NCI-H774 (cell line): ENCODE measurements at places on chromosomes 7 and 10.

- no peak for DNase-seq
Observed at GRCh38 chr7:86667732-86668131, 24.0 kb downstream of the GRM3 start.

GRCh38 chr7:74480861-74481417, 27.2 kb downstream of the GTF2IRD1 start:
- DNase-seq = no peak

DNA sequence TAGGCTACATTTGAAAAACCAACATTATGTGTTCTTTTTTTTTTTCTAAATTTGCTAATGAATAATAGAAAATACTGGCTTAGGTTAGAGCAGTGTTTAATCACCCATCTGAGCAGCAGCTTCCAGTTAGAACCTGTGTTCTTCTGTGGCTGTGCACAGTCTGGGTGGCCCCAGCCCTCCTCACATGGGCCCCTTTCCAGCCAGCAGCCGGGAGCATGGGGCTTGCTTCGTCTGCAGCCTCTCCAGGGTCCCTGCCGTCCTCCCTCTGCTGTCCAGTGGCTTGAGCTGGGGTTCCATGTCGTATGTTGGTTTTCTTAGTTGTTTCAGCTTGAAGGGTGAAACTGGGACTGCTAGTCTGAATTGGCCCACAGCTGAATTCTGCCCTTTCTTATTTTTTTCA, 37.3 kb downstream of the BNIP3 start:
- DNase-seq = no peak

GRCh38 chr10:86259901-86260562, 106.6 kb downstream of the GRID1 start:
- no peak for DNase-seq

DNA sequence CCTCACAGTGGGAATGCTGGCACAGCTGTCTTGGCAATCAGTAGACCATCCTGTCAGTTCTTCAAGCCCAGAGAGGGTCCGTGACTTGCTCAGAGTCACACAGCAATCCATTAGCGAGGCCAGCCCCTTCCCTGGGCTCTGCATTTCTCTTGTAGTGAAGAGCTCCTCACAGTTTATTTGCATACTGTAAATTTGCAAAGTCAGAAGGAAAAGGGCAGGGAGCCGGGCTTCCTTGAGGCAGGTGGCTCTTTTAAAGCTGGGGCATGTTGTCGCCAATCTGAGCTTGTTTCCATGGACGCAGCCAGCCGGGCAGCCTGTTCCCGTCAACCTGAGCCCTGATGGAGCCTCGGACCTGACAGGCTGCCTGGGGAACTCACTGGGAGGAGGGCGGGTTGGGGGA, 123.4 kb downstream of the CUX1 start:
- no peak for DNase-seq

DNA sequence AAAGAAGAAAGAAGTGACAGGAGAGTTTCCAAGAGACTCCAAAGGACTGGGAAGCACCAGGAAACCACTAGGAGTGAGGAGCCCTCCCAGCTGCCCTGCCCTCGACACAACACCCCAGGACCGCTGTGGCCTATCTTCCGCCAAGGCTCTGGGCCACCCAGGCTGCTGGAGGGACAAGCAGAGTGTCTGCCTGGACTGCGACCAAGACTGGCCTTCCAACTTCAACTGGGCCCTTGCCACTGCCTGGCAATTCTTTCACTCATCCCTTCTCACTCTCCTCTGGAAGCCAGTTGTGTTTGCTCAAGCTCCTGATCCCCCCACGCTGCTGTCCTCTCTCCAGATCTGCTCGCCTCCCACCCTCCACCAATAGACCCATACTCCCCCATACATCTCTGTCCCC, 10.2 kb downstream of the KIAA1549 start:
- DNase-seq = no peak

GRCh38 chr10:86819567-86819966, 63.1 kb downstream of the BMPR1A start:
- DNase-seq = no peak

GRCh38 chr7:65438598-65438997, 64.9 kb downstream of the ZNF92 start:
- no peak for DNase-seq

GRCh38 chr7:47180516-47180826, 401.4 kb downstream of the TNS3 start:
- no peak for DNase-seq

GRCh38 chr10:89255793-89256192, 4.2 kb upstream of the LIPA start:
- DNase-seq = no peak

- no peak for DNase-seq
Observed at GRCh38 chr10:119166118-119166500, 595 bp upstream of the SFXN4 start.

DNA sequence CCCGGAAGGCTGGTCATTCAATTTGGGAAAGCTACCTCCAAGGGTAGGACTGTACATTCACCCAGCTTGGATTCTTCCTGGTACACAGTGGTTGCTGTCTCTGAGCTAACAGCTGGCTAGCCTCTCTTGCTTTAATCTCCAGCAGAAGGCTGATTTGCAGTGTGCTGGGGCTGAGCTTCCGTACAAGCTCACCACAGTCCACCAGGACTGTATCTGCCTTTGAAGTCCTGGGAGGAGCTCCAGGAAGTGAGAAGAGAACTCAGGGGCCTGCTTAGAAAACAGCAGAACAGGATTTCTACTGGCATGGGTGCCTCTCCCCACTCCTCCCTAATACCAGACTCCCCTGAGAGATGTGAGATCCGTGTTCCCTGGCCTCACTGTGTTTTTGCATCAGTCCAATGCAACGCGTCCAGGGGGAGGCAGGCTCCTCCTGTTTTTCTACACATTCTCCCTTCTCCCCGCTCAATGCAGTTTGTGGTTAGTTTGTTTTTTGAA, 6.6 kb downstream of the AFAP1L2 start:
- no peak for DNase-seq

DNA sequence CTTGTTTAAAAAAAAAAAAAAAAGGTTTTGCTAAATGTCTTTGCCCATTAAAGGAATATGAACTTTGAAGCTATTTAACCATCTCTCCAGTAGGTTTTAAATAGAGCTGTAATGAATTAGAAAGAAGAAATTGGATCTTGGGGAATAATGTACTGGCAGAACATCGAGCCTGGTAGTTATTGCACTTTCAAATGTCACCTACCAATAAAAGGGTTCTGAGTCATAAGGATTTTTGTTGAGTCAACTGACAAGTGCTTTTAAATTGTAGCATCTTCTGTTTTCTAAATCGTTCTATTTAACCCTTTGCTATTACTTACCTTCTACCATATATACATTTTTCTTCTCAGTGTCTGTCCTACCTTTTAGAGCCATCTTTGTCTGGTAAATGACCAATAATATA, 10.7 kb downstream of the CUTC start:
- DNase-seq = no peak

DNA sequence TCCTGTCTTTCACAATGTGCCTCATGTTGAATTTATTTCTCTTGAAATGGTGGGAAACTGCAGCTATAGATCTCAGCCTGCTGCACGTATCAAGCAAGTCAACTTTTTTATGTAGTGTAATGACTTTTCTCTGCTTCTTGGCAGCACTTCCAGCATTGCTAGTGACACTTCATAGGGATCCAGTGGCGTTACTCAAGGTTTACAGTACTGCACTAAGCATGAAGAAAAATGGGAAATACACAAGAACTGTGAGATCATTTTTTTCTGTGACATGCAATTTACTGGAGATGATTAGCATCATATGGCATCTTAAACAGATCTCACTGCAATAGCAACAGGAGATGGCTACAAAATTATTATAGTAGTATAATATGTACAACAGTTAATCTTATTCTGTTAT, 90.9 kb downstream of the POLR1F start:
- DNase-seq = no peak

- no peak for DNase-seq
Observed at GRCh38 chr7:97819161-97819560, 53.0 kb downstream of the ASNS start.

DNA sequence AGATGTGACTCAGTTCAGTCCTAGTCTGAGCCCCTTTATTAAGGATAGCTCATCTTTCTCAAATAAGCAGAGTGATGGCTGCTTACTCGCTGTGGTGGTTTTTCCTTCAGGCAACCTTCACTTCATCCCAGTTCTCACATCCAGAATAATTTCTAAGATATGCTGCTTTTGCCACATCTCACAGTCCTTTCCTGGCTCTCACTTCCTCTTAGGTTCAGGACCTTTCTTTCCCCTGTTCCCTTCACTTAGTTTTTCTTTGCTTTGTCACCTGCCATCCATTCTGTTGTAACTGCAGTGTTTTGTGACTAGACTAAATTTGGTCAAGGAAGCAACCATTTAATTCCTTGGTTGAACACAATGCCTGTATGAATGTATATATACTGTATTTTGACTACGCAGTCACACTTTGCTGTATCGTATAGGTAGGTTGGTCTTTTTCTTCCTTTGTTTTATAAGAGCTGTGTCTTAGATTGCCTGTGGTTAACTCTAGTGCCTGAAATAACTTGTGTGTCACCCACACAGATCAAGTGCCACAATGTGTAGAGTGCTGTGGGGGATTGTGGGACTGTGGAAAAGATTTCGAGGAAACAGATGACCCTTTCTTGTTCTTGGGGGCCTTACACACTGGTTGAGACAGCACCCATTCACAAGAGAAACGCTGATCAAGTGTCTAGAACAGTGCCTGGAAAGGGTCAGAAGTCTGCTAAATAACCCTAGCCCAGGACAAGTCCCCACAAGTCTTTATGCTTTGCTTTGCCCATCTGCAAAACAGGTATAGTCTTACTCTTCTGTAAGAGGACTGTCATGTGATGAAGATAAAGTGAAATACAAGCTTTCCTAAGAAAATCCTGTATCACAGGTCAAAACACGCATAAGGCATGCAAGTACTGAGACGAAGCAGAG, 2.6 kb downstream of the ZNF655 start:
- DNase-seq = no peak

DNA sequence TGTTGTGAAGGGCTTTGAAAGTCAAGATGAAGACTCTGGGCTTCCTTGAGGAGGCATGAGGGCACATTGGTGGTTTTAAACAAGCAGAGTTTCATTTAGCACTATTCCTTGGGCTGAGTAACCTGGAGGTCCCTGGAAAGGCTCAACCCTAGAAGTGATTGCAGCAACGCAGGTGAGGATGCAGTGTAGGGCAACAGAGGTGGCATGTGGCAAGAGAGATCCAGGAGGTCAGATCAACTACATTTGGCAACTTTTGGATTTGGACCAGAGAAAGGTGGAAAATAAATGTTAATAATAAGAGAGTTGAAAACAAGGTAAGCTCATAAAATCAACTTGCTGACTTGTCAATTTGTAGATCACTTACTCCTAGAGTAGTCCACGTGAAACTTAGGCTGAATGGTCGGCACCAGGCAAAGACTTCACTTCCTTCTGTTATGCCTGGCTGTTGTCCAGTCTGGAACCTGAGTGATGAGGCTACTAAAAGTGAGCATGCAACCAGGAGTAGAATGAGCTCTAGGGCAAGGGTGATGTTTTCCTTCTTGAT, 414.6 kb upstream of the ZMIZ1 start:
- DNase-seq = no peak

GRCh38 chr10:132986576-132986975, 44.2 kb upstream of the CFAP46 start:
- no peak for DNase-seq

DNA sequence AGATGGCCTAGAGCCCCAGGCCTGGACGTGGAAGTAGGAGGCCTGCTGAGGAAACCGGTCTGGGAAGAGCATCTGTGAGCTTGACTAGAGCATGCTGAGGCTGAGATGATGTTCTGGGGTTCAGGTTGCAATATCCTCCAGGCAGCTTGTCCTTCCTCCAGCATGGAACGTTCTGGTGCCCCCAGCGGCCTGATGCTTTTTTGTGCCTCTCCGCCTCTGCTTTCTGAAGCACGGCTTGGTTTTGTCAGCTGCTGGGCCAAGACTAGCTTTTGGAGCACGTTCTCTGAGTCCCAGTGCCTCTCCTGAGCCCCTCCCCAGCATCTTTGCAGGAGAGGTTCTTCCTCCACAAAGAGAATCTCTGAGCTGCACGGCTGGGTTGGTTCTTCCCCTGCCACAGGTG, 682.0 kb upstream of the FOXK1 start:
- no peak for DNase-seq

- DNase-seq = no peak
Observed at GRCh38 chr10:1736144-1736971, 967 bp downstream of the ADARB2 start.

DNA sequence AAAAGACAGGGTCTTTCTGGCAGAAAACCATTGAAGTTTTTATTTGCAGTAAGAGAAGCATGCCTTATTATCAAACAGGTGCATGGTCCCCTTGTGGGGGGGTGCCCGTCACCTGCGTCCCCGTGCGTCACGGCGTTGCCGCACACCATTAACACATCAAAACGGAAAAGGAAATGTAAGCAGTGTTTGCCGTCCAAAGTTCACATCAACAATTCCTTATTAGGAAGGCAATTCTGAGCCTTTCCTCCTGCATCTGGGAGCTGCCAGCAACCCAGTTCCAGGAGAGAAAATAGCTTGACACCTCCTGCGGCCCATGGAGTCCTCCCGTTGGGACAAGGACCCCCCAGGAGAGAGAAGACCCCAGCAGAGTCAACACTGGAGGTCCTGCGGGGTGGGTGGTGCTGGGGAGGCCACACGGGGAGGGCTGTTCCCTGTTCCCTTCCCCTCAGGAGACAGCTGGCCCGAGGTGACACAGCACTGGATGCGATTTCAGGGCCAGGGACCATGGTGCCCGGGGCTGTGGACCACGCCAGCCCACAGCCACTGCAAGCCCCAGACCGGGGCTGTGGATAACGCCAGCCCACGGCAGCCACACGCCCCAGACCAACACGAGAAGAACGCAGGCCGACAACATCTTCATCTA, 39.5 kb downstream of the DIP2C start:
- peak; percentile 68 for DNase-seq

DNA sequence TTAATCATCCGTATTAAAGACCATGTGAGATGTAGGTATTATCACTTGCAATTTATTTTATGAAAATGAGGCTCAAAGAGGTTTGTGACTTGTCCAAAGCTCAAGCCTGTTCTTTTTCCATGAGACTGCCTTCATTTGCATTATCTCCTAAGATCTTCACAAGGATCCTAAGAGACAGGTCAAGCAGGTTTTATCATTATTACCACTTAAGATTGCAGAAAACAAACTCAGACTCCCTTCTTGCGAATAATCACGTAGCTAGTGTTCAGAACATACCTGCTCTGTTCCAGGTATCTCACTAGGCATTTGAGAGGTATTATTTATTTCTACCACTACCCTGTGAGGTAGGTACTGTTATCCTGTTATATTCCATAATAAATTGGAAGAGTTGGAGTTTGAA, 64.8 kb downstream of the ZNRF2 start:
- DNase-seq = no peak

DNA sequence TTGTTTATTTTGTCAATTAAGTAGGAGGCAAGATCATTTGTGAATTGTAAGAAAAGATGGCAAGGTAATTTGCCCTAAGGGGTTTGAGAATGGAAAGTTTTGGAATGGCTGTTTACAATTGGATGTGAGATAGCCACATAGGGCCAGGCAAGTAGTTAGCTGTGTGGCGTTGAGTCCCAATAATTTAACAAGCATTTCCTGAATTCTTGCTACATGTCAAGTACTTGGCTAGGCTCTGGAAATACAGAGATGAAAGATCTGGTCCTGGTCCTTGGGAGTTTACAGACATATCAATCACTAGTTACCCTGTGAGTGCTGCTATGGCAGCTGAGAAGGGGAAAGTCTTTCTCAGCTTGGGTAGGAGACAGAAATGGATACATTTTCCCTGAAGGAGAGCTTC, 401.6 kb downstream of the SUGCT start:
- no peak for DNase-seq

- no peak for DNase-seq
Observed at GRCh38 chr7:132226046-132226956, 350.0 kb downstream of the PLXNA4 start.
